Activated T-cell treated with anti-CD3 and anti-CD28 coated beads for 4 hours (primary cell): ENCODE measurements at places on chromosomes 13 and 19.
A peak's percentile ranks its signal among the peaks of the same experiment; 100 is the strongest.

GRCh38 chr19:50843701-50844221 lies 10.4 kb upstream of the KLK15 start:
- no peak for DNase-seq

- no peak for DNase-seq
These were observed 32.0 kb downstream of the SLC7A9 start for GRCh38 chr19:32837531-32837930.

DNA sequence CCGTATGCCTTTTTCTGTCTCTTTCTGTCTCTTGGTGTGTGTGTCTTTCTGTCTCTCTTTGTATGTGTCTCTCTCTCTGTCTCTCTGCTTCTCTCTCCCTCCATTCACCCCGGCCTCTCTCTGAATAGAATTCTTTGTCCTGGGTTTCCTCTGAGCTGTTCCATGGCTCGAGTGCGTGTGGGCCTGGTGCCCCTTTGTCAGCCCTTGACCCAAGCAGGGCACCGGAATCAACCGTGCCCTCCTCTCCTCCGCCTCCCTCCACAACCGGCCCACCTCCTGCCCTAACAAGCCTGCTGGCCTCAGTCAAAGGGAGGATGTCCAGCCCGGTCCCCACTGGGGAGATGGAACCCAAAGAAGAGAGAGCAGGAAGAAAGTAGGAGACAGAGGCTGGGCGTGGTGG lies 3.2 kb downstream of the AXL start:
- no peak for DNase-seq

DNA sequence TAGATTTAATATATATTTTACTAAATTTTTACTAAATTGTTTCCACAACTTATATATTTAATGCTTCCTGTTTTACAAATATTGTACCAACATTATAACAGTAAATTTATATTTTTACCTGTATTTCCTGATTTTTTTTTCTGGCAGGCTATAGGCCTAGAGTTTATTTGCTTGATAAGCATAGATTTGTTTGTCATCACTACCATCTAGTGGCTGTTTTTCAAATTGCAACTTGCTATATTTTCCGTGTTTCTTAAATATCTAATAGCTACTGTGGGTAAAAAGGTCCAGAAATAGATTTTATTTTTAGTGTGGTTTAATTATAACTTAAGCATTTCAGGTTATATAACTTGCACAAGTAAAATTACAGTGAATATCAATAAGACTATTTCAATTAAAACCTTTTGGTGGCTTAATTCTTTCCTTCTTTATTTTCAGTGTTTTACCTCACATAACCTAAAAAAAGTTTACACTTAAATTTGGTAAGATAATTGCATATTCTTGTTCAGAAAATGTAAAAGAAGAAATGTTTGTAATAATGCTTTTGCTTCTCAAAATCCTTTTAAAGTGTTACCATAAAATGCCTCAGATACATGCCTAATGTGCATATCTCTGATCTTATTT lies 60.6 kb downstream of the NDFIP2 start:
- no peak for DNase-seq

- no peak for DNase-seq
These were observed 96.3 kb downstream of the VWA8 start for GRCh38 chr13:41864658-41865057.

DNA sequence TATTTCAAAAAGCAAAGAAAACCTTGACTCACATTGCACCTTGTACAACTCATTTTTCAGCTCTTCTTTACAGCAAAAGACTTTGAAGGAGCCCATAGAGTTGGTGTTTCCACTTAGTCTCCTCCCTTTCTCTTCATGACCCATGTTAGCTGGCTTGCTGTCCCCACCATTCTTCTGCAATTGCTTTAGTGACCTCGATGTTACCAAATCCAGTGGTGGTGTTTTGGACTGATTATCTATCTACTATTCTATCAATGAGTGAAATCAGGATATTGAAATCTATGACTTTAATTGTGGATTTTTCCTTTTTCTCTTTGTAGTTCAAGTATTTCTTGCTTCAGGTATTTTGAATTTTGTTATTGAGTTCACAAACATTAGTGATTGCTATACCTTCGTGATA lies 197.3 kb downstream of the GPC5 start:
- DNase-seq: no peak

GRCh38 chr19:21691661-21692060 lies 75.7 kb downstream of the ZNF100 start:
- no peak for DNase-seq

- DNase-seq: no peak
These were observed 23.5 kb downstream of the ZNF180 start for GRCh38 chr19:44476559-44477408.

- DNase-seq: peak; percentile 27
These were observed 372 bp downstream of the DNAAF3 start for GRCh38 chr19:55165952-55166529.

- DNase-seq: no peak
These were observed 2447.7 kb downstream of the PCDH9 start for GRCh38 chr13:64782466-64782865.

DNA sequence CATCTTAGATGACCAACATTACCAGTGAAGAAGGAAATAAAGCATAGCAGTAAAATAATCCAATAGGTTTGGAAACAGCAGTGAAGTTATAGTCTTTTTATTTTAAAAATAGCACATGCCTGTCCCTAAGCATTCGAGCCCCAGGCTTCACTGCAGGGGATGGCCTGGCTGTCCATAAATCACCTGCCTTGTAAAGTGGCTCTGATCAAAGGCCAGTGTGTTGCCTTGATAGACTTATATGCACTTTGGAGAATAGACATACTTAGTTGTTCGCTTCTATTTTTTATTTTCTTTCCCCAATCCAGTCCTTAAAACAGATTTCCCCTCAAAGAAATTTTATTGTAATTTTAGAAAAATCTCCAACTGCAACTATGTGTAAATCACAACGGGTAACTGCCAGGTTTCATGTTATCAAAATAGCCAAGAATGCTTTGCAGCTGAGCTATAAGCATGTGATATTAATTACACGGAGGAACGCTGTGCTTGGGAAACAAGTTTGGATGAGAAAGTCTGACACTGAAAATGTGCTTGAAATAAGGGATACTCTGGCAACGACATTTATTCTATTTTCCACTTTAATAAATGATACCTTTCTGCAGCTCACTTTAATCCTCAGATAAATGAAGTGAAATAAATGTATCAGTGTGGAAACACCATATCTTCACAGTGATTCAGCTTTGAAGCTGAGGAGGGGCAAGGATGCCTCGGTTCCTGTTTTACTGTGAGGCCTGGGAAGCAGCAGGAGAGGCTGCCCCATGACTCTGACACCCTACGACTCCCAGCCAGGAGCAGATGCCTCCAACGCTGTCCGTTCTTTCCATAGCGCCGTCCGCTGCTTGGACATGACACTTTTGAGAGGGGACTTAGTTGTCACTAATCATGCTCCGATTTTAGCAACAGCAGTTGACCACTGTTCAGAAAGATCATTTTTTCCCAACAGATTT lies 5.5 kb upstream of the METTL21C start:
- no peak for DNase-seq

DNA sequence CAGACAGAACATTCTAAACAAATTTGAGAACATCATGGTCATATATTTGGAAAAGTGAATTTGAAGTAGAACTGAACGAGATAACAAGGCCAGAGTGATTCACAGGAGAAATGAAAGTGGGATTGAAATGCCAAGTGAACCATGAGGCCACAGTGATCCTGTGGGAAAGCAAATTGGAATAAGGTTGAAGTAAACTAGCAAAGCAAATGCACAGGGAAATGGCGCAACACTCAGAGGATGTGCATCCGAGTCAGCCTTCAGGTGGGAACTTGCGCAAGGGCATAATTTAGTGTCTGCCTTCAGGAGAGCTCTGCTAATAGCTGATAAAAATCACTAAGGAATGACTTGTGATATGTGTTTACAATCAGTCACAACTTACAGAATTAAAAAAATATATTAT lies 696.6 kb downstream of the LIG4 start:
- no peak for DNase-seq

GRCh38 chr13:112510002-112510780 lies 77.8 kb downstream of the TUBGCP3 start:
- no peak for DNase-seq

- DNase-seq: no peak
These were observed 7.2 kb upstream of the CDC16 start for GRCh38 chr13:114227528-114227927.

DNA sequence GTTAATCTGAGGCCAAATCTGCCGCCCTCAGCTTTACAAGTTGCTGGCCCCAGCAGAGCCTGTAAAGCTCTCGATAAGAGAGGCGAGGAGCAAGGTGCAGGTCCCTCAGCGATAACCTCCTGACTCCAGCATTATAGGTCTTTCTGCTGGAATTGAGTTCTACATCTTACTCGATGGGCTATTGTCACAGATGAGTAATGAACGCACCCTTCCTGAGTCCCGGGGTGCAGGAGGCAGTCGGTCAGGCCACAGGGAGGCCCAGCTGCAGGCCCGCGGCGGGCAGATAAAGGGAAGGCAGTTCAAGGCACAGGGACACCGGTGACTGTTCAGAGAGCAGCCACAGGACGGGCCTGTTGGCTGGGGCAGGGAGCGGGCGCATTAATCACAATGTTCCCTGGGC lies 157.6 kb upstream of the OBI1 start:
- no peak for DNase-seq

GRCh38 chr13:24527266-24527775 lies 14.7 kb upstream of the PARP4 start:
- no peak for DNase-seq

DNA sequence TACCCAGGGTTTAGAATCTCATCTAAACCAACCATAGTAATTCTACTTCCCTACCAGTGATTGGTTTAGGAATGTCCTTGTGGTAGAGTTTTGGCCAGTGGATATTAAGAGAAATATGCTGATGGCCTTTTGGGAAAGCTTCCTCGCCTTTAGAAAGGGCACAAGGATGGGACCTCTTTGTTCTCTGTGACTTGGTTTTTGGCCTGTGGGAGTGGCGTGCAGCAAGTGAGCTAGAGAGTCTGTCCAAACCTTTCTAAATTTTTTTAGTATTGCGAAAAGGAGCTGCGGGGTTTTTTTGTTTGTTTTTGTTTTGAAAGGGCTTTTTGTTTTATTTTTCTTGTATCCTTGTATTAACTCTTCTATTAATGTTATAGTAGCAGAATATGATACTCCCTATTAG lies 20.6 kb downstream of the USPL1 start:
- no peak for DNase-seq

DNA sequence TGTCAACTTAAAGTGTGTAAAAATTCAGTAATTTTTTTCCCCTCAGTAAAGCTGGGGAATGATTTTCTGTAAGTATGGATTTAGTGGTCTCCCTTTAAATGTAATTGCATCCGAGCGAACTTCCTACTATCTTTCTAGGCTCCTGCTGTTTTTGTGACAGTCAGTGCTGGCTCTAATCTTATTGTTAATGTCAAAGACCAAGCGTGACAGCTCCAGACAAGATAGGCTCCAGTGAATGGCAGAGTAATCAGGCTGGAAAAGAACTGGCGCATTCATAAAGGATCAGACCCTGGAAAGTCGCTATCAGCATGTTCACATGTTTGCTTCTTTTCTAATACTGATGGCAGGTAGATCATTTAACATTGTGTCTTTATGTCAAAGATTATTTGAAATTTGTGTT lies 908.0 kb upstream of the ATXN8OS start:
- no peak for DNase-seq

- no peak for DNase-seq
These were observed 289.0 kb downstream of the DACH1 start for GRCh38 chr13:71578048-71578447.

- no peak for DNase-seq
These were observed 1575.1 kb upstream of the SLC10A2 start for GRCh38 chr13:104641309-104641708.

GRCh38 chr19:49884109-49884508 lies 6.6 kb downstream of the TBC1D17 start:
- no peak for DNase-seq

- DNase-seq: no peak
These were observed 14.8 kb downstream of the TBC1D4 start for GRCh38 chr13:75467040-75467728.

DNA sequence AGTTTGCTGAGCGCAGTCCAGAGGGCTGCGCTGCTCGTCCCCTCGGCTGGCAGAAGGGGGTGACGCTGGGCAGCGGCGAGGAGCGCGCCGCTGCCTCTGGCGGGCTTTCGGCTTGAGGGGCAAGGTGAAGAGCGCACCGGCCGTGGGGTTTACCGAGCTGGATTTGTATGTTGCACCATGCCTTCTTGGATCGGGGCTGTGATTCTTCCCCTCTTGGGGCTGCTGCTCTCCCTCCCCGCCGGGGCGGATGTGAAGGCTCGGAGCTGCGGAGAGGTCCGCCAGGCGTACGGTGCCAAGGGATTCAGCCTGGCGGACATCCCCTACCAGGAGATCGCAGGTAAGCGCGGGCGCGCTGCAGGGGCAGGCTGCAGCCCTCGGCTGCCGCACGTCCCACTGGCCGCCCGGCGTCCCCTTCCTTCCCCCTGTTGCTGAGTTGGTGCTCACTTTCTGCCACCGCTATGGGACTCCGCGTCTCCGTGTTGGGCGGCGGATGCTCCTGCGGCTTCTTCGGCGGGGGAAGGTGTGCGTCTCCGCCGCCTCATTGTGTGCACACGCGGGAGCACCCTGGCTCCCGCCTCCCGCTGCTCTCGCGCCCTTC lies 772 bp downstream of the GPC6 start:
- DNase-seq: no peak

- no peak for DNase-seq
These were observed at the start of gene STARD13 for GRCh38 chr13:33285420-33286124. Gene STARD13, minus strand, starts transcription at chr13:33285755. Its CDS starts 117 bp downstream, at chr13:33285638.

DNA sequence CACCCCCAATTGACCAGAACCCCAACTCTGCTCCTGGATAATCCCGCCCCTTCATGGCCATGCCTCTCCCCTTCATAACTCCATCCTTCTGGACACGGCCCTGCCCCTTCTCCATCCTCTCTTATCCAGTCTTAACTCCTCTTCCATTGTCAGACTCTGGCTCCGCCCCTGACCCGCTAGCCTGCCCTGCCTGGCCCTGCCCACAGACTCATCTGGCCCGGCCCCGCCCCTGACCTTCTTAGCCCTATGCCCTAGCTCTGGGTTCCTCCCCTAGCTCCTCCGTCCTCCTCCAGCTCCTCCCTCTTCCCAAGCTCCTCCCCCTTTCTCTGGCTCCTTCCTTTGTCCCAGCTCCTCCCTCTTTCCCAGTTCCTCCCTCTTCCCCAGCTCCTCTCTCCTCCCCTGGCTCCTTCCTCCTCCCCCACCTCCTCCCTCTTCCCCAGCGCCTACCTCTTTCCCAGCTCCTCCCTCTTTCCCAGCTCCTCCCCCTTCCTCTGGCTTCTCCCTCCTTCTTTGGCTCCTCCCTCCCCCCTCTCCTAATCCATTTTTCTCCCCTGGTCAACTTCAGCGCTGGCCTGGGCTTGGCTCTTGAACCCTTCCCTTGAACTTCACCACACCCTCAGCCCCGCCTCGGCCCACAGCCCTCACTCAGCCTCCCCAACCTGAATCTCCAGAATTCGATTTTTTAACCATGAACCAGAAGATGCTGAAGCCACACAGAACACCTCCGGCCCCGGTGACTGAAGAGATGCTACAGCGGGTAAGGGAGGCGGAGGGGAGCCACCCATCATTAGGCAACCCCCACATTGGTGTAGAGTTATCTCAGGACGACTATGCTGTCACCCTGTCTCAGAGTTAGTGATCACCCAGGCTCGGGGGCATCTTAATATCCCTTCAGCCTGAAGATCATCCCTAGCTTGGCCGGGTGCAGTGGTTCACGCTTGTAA lies 9.2 kb upstream of the ZNF358 start:
- DNase-seq: no peak

GRCh38 chr13:26051657-26052311 lies at the start of gene SHISA2:
Gene SHISA2, minus strand, starts transcription at chr13:26052016. Its CDS starts 1,041 bp downstream, at chr13:26050975.
- no peak for DNase-seq
